T follicular helper cell (primary cell): ENCODE measurements at places on chromosomes 13 and 19.

DNA sequence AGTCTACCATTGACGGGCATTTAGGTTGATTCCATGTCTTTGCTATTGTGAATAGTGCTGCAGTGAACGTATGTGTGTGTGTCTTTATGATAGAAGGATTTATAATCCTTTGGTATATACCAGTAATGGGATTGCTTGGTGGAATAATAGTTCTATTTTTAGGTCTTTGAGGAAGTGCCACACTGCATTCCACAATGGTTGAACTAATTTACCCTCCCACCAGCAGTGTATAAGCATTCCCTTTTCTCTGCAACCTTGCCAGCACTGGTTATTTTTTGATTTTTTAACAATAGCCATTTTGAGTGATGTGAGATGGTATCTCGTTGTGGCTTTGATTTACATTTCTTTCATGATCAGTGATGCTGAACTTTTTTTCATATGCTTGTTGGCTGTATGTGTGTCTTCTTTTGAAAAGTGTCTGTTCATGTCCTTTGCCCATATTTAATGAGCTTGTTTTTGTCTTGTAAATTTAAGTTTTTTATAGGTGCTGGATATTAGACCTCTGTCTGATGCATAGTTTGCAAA is 37.5 kb downstream of the RFC3 start:
- DNase-seq: no peak

DNA sequence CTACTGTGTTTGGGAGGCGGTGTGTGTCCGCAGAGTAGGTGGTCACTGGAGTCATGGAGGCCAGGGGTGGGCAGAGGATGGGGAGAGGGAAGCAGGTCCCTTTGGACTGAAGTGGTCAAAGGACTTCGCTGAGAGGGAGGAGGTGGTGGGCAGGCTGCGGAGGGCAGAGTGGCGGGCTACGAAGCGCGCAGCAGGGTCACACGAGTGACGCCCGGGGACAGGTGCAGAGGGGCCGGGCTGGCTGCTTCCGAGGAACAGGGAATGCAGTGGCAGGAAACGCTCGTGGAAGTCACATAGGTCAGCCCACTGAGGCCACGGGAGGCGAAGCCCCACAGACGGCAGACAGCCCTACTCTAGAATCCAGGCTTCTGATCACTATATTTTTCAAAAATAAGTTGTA is 111.5 kb downstream of the URI1 start:
- DNase-seq: no peak

DNA sequence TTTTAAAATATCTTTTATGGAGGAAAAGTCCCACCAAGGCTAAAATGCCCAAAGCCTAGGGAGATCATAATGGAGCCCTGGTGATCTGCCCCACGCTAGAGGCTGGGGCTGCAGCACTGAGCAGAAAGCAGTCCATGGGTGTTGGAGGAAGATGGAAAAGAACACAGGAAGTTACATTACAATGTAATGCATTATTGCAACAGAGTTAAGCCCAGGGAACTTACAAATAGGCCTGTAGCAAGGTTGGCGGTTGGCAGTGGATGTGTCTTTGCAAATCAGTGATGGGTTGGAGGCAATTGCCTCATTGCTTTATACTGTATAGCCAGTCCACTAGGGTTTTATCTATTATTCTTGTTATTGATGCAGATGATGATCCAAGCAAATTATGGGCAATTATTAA is 399.9 kb downstream of the NDFIP2 start:
- DNase-seq: no peak

GRCh38 chr19:14674764-14675163 is at the start of gene ADGRE3:
Gene ADGRE3, minus strand, starts transcription at chr19:14674844. Its CDS starts 74 bp downstream, at chr19:14674770.
- DNase-seq: no peak

- no peak for DNase-seq
These were observed 2.0 kb downstream of the GGN start for GRCh38 chr19:38385804-38386257.

- DNase-seq: no peak
These were observed 27.4 kb downstream of the LATS2 start for GRCh38 chr13:21033856-21034602.

- no peak for DNase-seq
These were observed 61.9 kb downstream of the FLT1 start for GRCh38 chr13:28432816-28433560.

DNA sequence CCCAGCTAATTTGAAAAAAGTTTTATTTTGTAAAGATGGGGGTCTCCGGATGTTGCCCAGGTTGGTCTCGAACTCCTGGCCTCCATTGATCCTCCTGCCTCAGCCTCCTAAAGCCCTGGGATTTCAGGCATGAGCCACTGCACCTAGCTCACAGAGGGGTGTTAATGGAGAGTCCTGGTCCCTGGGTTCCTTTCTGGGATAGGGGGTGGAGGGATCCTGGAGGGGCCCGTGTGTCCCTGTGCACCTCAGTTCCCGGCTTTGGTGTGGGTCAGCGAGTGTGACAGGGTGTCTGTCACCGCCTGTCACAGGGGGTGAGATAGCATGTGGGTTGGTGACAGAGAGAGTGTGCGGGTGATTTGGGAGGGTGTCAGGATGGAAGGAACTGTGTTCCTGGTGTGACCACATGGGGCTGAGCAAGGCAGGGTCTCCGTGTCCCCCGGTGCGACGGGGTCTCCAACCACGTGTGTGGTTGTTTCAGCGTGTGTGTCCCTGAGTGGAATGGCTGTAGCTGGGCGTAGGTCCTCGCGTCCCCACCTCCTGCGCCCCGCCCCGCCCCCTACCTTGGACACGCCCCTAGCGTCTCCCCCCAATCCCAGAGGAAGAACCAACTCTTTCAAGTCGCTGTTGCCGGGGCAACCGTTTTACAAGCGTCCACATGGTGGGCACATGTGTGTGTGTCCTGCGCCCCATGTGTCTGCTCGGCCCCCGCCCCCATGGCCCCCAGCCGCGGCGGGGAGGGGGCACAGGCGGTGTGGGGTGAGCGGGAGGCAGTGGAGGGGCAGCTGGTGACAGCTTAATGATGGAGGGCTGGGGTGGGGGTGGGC is 2.9 kb upstream of the NRTN start:
- DNase-seq: no peak

GRCh38 chr13:33514362-33514761 is 228.8 kb upstream of the STARD13 start:
- DNase-seq: no peak

- no peak for DNase-seq
These were observed at the start of gene DGKH for GRCh38 chr13:42048342-42048683. Gene DGKH, plus strand, starts transcription at chr13:42048648. Its CDS starts 126 bp downstream, at chr13:42048774.

GRCh38 chr13:26458196-26458749 is 99.2 kb upstream of the WASF3 start:
- no peak for DNase-seq

DNA sequence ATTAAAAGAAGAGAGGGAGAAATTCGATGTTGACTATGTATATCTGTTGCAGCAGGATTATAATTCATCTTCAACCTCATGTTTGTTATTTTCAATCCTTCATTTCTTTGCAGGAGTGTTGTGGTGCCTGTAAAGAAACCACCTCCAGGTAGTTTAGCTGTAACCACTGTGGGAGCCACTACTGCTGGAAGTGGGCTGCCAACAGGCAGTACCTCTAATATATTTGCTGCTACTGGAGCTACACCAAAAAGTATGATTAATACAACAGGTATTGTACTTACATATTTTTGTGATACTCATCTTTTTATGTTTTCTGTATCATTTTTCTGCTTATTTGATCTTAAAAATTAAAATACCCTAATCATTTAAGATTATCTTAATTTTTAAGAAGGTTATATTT is 266.5 kb downstream of the NBEA start:
- DNase-seq: no peak

- DNase-seq: no peak
These were observed 47.0 kb downstream of the SPTBN4 start for GRCh38 chr19:40513741-40514315.

GRCh38 chr19:13764821-13765394 is 586 bp downstream of the MRI1 start:
- no peak for DNase-seq

GRCh38 chr13:27309401-27309958 is 38.9 kb downstream of the RASL11A start:
- no peak for DNase-seq

DNA sequence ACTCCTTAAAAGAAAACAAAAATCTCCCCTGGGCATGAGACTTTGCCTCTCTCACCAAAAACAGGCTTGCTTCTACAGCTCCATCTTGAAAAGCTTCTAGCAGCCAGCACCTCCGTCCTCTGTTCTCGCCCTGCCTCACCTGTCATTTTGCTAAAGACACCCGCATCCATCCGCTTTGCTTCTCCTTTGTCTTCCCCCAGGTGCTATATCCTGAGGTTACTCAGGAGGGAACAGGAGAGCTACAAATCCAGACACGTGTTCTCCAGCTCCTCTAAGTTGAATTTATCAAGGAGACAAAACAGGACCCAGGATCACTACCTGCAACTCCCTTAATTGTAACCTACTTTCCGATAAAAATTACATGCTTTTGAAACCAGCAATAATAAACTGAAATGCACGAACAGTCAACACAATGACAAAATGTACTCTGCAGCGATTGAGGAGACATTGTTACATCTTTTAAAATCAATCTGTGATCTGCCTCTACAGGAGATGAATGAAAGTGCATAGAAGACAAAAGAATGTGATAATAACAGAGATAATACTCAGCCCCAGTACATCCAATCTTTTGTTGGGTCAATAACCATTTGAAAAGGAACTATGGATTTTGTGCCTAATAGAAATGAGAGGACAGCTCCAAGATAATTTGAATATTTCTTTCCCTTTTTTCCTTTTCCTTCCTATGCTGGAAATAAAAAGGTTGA is 221.2 kb downstream of the DCLK1 start:
- no peak for DNase-seq

- no peak for DNase-seq
These were observed 1098.5 kb downstream of the EFNB2 start for GRCh38 chr13:105436943-105437342.

GRCh38 chr19:35732540-35733179 is 9.6 kb downstream of the IGFLR1 start:
- no peak for DNase-seq

- DNase-seq: no peak
These were observed 70.7 kb upstream of the EDNRB start for GRCh38 chr13:77989281-77989680.
